ENCODE measurements at places on chromosomes 7 and 10.

GRCh38 chr10:1074052-1074747 is 18.0 kb downstream of the WDR37 start:
- no peak for DNase-seq

DNA sequence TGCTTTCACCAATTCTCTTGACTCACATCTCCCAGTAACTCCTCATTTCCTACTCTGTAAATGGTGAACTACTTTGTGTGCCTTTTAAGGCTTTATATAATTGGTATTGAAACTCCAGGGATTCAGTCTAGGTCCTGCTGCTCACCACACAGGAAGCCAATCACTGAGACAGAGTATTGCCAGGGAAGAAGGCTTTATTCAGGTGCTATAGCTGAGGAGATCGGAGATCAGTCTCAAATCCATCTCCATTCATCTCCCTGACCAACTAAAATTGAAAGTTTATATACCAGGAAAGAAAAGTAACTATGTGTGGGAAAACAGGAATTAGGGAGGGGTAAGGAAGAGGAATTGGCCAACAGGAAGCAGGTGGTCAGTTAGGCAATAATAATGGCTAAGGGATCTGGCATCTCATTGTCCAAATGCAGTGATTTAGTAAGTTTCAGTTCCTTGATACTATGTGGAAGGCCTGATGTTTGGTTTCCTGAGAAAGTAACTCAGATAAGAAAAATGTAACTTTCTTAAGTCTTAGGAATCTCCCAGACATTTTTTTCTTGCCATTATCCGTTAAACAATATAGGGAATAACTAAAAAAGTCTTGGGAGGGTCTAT is 10.2 kb upstream of the SDHAF3 start:
- no peak for DNase-seq

- no peak for DNase-seq
Measured at GRCh38 chr10:11610166-11610825, 1.2 kb downstream of the USP6NL start.

DNA sequence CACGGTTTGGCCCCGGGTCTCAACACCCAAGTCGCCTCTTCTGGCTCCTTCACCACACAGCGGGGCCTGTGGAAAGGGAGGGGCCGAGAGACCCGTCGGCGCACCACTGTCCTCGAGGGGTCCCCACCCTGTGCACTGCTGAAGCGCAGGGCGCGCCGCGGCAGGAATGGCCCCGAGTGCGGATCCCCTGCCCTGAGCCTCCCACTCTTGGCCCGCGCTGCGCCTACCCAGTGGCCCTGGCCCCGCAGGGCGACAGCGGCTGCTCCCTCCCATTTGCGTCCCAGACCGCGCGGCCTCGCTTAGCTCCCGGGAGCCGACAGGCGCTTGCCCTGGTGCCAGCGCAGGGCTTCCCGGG is 2.1 kb upstream of the SFMBT2 start:
- DNase-seq, result no peak

GRCh38 chr7:22913158-22913557 is 90.5 kb upstream of the TOMM7 start:
- no peak for DNase-seq

GRCh38 chr10:3424111-3424851 is 251.7 kb upstream of the PITRM1 start:
- no peak for DNase-seq

GRCh38 chr7:98051118-98051744 is 55.4 kb upstream of the LMTK2 start:
- peak; percentile 62 for DNase-seq

DNA sequence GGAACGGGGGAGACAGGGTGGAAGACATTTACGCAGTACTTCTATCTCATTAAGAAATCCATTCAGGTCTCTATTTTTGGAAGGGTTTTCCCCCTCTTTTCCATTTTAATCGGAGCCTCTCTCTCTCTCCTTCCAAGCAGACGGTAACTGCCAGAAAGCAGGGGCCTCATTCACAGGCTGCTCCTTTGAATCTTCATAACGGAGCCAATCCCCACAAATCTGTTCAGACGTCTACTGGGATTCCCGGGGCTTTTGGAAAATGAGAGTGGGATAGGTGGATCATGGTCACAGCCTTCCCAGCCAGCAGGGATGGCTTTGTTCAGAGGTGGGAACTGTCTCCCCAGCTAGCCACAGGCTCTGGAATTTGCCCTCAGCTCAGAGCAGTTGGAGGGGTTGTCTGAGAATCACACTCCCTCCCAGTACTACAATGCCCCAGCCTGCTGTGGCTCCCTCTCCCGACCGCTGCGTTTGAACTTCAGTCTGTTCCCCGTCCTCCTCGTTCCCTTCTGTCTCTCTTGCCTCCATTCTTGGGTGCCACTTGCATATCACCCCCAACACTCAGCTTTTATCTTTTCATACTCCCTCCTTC is 413.6 kb downstream of the PLXNA4 start:
- DNase-seq, result no peak

- no peak for DNase-seq
Measured at GRCh38 chr10:86329896-86330680, 36.5 kb downstream of the GRID1 start.
